NCI-H82 (cell line): ENCODE measurements at places on chromosomes 3 and 15.
A peak's percentile ranks its signal among the peaks of the same experiment; 100 is the strongest.

DNA sequence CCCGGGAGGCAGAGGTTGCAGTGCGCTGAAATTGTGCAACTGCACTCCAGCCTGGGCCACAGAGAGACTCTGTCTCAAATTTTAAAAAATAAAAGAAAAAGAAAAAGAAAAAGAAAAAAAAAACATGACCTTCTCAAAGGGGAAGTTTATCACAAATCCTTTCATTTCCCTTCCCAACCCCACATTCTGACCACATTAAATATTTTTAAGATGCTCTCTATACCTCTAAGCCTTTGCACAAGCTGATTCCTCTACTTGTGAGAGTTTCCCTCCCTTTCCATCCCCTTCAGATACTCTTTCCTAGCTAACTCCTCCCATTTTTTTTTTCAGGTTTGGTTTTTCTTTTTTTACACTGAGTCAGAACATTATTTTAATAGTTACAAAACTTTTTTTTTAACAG, 4.0 kb downstream of the HIGD1A start:
- DNase-seq: no peak

DNA sequence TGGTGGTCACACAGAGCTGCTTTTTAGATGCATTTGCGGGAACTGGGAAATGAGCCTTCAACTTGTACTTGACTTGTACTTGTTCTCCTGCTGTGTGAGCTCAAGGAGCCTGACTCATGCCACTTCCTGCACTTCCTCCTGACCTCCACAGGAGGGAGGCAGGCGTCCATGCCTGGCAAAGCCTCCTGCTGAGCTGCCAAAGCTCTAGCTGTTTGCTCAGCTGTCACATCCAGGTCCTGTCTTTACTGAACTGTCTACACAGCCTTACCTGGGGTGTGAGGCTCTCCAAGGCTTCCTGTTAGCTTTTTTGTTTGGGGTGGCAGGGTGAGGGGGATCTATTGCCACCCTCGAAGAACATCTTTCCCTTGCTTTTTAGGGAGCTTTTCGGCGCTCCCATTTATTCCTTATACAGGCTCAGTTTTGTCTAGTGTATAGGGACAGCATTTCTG, 6.4 kb downstream of the THPO start:
- peak; percentile 95 for DNase-seq

GRCh38 chr15:64310036-64310435, 45.9 kb downstream of the CSNK1G1 start:
- no peak for DNase-seq

- no peak for DNase-seq
Measured at GRCh38 chr15:68987676-68988075, 26.8 kb upstream of the NOX5 start.

- peak; percentile 66 for DNase-seq
Measured at GRCh38 chr3:160486459-160486869, 36.9 kb upstream of the TRIM59 start.
